ENCODE measurements at places on chromosomes 7 and 10.

DNA sequence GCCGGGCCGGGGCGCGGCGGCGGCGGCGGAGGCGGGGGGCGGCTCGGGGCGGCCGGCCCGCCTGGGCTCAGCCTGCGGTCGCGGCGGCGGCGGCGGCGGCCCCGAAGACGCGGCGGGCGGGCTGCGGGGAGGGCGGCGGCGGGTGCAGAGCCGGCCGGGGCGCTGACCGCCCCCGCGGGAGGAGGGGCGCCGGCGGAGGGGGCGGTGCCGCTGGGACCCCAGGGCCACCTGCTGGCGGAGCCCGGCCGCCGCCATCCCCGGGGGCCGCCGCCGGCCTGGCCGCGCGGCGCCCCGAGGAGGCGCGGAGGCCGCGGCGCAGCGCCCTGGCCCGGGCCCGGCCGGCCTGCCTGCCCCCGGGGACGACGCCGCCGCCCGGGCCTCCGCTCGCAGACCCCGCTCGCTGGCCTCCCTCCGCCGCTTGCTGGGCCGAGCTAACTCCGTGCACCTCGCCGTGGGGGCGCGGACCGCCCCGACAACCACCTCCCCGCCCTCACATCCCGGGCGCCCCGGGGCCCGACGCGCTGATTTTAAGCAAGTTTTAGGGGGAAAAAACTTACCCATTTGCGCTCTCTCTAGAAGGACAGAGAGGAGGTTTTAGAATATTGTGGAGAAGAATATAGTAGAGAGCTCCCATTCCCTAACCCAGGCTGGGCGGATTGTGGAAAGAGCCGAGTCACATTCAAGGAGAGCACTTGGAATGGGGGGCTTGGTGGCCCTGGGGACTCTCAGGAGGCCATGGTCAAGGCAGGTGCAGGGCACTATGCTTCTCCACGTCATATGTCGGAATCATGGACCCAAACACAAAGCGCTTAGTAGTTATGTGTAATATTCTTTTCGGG is at the start of gene BEND7:
TSS of gene BEND7 (minus strand) at position 140 of the 839 bp plus-strand sequence. CDS start 481 bp downstream, outside the sequence.
- DNase-seq: peak; percentile 39

- no peak for DNase-seq
Measured at GRCh38 chr10:48473704-48474103, 131.2 kb downstream of the ARHGAP22 start.

- DNase-seq: no peak
Measured at GRCh38 chr10:81104494-81104893, 566.8 kb downstream of the SH2D4B start.

- DNase-seq: no peak
Measured at GRCh38 chr10:125147971-125148439, 12.4 kb downstream of the CTBP2 start.

DNA sequence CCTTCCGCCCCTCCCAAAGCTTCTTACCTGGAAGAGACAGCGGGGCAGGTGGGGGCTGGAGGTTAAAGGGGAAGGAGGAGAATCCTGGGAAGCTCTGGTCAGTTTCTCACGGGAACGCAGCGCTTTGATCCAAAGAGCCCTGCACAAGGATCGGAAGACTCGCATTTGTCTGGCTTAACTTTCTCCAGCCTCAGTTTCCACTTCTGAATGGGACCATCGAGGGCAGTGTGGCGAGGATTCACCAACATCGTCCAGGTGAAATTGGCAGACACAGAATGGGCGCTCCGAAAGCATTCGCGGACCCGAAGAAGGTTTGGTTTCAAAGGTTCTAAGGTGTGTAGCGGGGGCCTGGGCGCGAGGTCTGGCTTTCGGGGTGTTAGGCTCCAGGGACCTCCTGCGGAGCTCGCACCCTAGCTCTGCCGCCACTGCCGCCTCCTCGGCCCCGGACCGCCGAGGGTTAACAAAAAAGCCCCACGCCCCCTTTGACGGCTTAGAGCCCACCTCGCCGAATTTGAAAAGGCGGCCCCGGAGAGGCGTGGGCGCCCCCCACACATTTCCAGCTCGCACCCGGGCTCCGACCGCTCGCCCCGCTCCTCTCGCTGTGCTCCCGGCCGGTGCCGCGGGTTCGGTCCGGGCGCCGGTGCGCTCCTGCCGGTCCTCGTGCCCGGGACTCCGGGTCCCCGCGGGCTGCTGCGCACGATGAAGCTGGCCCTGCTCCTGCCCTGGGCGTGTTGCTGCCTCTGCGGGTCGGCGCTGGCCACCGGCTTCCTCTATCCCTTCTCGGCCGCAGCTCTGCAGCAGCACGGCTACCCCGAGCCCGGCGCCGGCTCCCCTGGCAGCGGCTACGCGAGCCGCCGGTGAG is at the start of gene COL26A1:
TSS of gene COL26A1 (plus strand) at position 542 of the 862 bp plus-strand sequence. CDS start at position 700, 158 bp downstream.
- peak; percentile 19 for DNase-seq

Measured in activated naive CD8-positive, alpha-beta T cell treated with anti-CD3 and anti-CD28 coated beads for 36 hours (primary cell).